ENCODE measurements at places on chromosomes 7 and 10. TPM values are rescaled to one million over a fixed set of nuclear protein-coding genes. Genes with fewer than 3 reads are reported as not detected.

The GFRA1 gene
- polyA plus RNA-seq: 22.9 TPM

The FRG2B gene
- not detected for polyA plus RNA-seq

The TMEM178B gene
- polyA plus RNA-seq: 0.56 TPM

The SLC18A2 gene
- 1.1 TPM for polyA plus RNA-seq

The CALHM1 gene
- polyA plus RNA-seq: 0.09 TPM

The LOXL4 gene
- 3.8 TPM for polyA plus RNA-seq

The WDR86 gene
- polyA plus RNA-seq: 26.3 TPM

The SPDYE9 gene
- polyA plus RNA-seq: 0.29 TPM

The CDK1 gene
- polyA plus RNA-seq: 80.8 TPM

The GCK gene
- 2.8 TPM for polyA plus RNA-seq

The FAM221A gene
- 17.1 TPM for polyA plus RNA-seq

The AKR1C4 gene
- polyA plus RNA-seq: not detected

The ASL gene
- 31.2 TPM for polyA plus RNA-seq

The LRRC61 gene
- 34.3 TPM for polyA plus RNA-seq

The PALD1 gene
- 11.6 TPM for polyA plus RNA-seq

The AKR1E2 gene
- 8.9 TPM for polyA plus RNA-seq

The PLEKHS1 gene
- 0.08 TPM for polyA plus RNA-seq

The NOS3 gene
- 9.1 TPM for polyA plus RNA-seq

The GRID2IP gene
- 0.78 TPM for polyA plus RNA-seq

The MEOX2 gene
- 2.0 TPM for polyA plus RNA-seq

The CACNB2 gene
- polyA plus RNA-seq: 3.4 TPM

The AGBL3 gene
- 12.0 TPM for polyA plus RNA-seq

The HILPDA gene
- polyA plus RNA-seq: 18.1 TPM

The COL26A1 gene
- polyA plus RNA-seq: 24.9 TPM

The AKR1D1 gene
- polyA plus RNA-seq: 0.07 TPM

The SPACDR gene
- polyA plus RNA-seq: 0.94 TPM

The EXOSC1 gene
- polyA plus RNA-seq: 38.7 TPM

The OR2F2 gene
- not detected for polyA plus RNA-seq

The KCNIP2 gene
- 4.4 TPM for polyA plus RNA-seq

The SVOPL gene
- polyA plus RNA-seq: 2.8 TPM

The C10orf67 gene
- 1.7 TPM for polyA plus RNA-seq

Data from right renal pelvis (tissue), 4 donors.